ENCODE measurements at places on chromosomes 6 and 20.
A peak's percentile ranks its signal among the peaks of the same experiment; 100 is the strongest.

- no peak for DNase-seq
Measured at GRCh38 chr6:161487694-161488093, 213.8 kb upstream of the AGPAT4 start.

- DNase-seq: no peak
Measured at GRCh38 chr6:140370441-140370840, 996.0 kb upstream of the CITED2 start.

- DNase-seq: no peak
Measured at GRCh38 chr6:25176466-25176865, 102.7 kb upstream of the CARMIL1 start.

DNA sequence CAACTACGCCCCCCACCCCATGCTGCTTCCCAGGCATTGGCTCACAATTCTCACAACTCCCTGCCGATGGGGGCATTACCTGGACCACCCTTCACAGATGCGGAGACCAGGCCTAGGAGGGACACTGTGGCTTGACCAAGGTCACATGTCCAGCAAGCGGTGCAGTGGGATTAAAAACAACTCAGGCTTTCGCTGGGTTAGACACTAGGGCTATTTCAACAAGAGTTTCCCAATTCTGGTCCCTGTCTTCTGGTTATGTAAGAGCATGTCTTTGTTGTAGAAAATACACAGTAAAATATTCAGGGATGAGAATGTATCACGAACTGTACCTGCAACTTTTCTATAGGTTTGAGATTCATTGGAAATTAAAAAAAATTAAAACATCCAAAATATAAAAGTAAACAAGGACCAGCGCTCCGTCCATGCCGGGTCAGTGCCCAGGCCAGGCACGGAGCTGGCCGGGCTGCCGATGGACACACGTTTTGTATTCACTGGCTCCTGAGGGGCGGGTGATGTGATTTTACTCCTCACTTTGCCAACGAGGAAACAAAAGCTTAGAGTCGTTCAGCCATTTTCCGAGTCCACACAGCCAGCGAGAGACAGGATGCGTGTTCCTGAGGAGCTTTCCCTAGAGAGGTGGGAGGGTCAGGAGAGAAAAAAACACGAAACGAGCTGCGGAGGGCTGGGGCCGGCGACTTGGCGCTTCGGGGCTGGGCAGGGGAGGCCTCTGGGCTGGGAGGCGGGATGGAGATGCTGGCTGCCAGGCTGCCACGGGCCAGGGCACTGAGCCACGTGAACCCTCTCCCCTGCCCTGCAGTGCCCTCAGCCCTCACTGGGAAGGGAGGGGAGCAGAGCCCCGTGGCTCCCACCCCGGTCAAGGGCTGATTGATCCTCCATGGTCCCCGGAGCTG lies 17.1 kb upstream of the VSTM2L start:
- DNase-seq: no peak

- no peak for DNase-seq
Measured at GRCh38 chr20:35334311-35335101, 42.3 kb upstream of the FAM83C start.

- no peak for DNase-seq
Measured at GRCh38 chr20:24694157-24694726, 224.8 kb downstream of the SYNDIG1 start.

GRCh38 chr6:154196333-154196885 lies 157.4 kb downstream of the OPRM1 start:
- DNase-seq: no peak

- no peak for DNase-seq
Measured at GRCh38 chr6:139416146-139416545, 41.7 kb upstream of the CITED2 start.

DNA sequence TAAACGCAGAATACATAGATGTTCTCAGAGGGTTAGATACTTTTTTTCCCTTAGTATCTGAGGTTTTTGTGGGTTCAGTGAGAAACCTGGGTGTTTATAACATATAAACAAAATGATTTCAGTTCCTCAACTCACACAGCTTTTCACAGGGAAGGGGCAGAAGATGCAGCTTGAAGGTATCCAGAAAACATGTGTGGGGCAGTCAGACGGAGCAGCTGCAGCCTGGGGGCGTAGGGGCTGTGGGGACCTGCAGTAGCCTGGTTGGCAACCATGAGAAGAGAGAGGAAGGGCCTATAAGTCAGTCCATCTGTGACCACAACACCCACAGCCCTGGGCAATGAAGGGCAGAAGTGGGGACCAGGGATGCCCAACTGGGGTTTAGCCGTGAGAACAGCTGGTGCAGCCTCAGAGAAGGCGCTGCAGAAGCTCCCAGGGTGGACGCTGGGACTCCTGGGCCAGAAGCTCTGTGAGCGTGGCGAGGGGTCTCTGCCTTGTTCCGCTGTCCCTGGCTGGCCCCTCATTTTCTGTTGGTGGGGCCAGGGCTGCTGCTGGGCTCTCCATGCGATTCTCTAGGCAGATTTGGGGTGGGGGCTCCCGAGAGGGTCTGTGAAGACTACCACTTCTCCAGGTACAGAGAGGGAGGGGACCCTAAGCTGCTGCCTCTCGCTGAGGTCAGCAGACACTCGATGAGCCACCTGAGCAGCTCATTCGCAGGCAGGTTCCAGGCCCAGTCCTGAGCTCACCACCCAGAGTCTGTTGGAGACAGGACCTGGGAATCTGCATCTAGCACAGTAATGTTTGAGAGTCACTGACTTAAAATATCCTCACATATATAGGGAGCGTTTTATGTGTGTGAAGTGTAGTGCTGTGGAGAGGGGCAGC lies 181.2 kb downstream of the ZDHHC14 start:
- DNase-seq: no peak

GRCh38 chr6:31874084-31874670 lies 4.6 kb downstream of the SLC44A4 start:
- DNase-seq: no peak

GRCh38 chr20:24987244-24987643 lies 5.3 kb downstream of the APMAP start:
- peak; percentile 10 for DNase-seq

DNA sequence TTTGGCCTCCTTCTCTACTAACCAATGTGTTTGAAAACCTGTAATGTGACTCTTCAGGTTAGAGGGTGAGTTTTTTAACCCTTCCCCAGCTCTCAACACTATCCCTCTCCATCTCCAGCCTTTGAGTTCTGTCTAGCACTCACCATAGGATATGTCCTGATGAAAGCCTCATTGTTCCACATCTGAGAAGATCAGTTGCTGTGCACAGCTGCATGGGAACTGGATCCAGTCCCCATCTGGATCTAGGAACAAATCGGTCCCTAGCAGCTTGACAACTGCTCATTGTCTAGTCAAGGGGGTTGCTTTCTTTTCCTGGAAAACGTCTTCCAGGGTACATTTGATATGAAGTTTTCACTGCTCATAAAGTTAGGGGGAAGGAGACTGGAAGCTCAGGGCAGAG lies 45.4 kb upstream of the AGPAT4 start:
- DNase-seq: no peak

- DNase-seq: no peak
Measured at GRCh38 chr20:43558412-43559146, at the start of gene SGK2. SGK2 (plus strand) TSS chr20:43559027; CDS start chr20:43566496, 7,469 bp downstream.

DNA sequence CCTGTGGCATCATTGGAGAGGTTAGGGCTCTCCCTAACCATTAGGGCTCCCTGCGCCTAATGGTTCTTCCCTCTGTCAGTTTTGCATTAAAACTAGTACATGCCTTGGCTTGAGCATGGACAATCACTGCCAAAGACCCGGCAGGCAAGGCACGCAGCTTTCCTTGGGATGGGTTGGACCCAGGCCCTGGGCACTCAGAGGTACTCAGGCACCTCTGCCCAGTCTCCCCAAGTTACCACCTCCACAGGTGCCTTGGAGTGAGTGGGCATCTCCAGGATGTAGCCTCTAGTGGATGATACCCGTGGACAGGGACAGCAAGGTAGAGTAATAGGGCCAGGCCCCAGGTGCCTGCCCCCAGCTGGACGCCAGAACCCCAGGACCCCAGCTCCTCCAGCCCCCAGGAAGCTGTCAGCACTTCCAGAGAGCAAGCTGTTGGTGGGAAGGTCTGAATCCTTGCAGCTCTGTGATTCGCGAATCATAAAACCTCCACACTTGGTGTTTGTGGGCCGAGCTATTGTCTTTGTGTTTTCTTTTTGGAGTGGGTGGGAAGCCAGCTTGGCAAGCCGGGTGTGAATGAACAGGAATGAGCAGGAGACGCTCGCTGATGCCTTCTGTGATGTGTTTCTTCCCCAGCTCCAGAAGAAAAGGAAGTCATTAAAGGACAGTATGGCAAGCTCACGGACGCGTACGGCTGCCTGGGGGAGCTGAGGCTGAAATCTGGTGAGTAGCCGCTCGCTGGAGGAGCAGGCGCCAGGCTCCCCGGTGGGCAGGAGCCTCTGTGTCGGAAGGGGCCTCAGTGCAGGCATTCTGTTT lies 35.1 kb downstream of the SYNJ2 start:
- no peak for DNase-seq

DNA sequence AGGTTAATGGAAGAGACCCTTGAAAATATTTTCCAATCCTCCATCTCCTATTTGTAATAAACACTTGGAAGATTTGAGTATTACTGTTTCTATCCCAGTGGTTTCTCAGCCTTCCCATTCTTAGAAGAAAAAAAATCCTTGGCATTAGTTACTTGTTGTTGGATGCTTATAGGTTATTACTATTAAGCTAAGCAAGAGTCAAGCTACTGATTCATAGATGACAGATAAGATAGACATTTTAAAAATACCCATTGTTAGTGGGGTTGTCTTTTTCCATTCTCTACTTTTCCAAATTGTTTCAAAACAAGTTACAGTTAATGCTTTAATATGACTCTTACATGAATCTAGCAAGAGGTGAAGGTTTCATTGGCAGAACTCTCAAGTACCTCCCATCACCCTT lies 158.5 kb downstream of the HIVEP2 start:
- no peak for DNase-seq

DNA sequence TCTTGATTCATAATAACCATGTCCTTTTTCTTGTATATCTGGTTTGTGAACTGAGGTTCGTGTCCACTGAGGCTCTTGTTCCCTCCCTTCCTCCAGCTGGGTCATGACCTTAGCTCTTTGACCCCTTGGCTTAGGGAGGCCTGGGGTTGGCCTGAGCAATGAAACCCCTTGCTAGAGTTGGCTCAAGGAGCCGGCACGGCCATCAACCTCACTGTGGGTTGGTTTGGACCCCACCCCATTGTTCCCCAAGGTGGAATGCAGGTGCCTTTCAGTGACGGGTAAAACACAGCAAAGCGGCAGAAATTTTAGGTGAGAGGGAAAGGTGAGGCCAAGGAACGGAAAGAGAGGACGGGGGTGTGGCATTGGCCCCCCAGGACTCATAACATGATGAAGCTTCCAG lies 44.5 kb upstream of the PHACTR3 start:
- DNase-seq: no peak

DNA sequence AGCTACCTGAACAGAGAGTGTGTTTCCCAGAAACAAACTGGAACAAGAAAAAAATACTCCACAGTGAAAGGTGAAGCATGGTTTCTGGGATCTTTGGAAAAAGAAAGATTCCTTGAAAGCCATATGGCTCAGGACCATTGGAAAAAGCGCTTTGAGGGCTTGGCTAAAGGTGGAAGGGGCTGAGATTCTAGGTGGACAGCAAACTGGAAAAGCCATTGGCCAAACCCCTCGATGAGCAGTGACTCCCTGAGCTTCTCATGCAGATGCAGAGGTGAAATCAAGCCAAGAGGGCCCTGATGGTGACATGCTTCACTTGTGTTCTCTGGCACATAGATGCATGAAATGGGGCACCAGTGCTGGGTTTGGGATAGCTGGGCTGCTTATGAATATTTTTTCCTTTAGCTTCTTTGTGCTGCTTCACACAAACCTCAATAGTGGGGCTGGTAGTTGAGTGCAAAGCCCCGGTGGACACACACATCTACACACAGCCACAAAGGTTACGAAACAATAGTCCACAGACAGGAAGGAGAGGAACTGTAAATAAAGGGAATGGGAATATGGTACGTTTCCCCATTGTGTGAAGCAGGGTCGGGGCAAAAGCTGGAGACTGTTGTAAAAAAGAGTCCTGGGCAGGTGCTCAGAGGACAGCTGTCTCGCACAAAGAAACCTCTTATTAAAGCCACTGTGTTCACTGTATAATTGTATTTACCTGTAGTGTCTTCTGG lies 117.8 kb downstream of the FOXA2 start:
- no peak for DNase-seq

- peak; percentile 84 for DNase-seq
Measured at GRCh38 chr6:149234051-149234962, 83.2 kb upstream of the TAB2 start.

DNA sequence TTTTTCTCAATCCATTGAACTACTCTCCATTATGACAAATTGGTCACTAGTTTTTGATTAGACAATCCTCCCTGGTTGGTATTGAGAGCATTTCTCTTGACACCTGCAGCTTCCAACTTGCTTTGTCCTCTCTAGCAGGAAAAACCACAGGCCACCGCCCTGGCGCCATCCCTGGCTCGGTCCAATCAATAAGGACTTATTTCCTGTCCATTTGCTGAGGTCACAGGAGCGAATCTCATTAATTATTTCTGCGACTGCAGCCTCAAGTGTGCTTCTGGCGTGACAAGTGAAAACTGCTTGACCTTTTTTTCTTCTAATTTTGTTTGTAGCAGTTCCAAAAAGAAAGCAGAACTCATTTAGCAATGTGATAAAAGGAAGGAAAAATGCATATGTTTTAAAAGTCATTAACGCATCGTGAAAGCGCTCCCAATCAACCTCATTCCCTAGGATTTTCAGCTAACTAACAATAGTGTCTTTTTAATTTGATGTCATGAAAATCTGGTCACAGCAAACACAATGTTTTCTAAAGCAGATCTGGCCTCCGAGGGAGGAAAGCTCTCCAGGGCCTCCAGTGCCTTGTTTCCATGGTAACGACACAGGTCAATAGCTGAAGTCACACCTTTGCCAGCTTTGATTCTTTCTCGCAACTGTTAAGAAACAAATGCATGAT lies 39.0 kb upstream of the BEND3 start:
- DNase-seq: no peak

DNA sequence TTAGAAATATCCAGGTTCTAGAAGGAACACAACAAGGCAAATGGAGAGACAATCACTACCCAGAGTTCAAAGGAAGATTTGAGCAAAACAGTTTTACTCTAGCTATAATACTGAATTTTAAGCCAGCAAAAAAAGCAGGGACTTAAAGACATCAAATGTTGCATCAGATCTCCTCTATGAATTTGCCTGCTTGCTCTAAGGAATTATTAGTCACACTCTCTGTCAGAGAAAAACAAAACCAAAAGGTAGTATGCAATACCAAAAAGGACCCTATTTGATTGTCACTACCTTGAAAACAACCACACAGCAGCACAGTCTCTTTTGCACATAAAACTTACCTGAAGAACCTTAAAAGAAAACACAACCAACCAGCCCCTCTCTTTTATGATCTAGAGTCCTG lies 46.3 kb downstream of the BTBD9 start:
- DNase-seq: no peak

GRCh38 chr6:88013554-88013953 lies 34.1 kb upstream of the SPACA1 start:
- no peak for DNase-seq

DNA sequence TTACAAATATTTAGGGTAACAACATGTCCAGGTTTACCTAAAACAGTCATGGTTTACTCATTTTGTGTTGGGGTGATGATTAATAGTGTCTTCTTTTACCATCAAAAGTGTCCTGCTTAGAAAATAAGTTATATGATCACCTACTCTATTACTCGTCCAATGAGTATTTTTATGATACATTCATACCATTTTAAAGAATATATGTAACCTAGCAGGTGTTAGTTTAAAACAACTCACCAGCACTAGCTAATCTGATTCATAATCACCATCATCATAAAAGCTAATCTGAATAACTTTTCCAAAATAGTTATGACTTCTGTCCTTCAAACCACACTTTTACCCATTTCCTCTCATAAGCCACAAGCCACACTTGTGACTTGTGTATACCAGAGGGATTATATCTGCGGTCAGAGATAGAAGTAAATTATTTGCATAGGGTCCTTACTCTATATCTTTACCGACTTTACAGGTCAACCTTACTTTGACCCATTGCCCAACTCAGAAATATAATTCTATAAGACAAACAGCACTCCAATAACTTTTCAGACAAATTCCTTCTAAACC lies 33.3 kb upstream of the NRN1 start:
- no peak for DNase-seq
